ENCODE measurements at places on chromosomes 7 and 10.
A peak's percentile ranks its signal among the peaks of the same experiment; 100 is the strongest.

DNA sequence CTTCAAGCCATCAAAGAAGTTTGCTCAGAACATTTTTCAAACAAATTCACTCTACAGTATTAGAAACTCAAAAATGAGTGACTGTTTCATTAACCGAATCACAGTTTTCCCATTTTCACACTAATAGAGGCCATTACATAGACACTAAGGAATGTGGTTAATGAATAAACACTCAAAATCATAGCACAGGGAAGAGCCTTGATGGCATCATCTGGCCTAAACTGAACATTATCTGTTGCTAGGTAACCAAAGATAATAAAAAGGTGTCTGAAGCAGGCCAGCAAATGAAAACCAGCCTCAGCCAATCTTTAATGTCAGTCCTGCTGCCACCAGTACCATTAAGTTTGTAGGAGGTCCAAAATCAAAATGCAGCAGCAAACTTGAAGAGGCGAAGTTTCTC is 492.4 kb upstream of the STEAP1 start:
- DNase-seq = no peak

DNA sequence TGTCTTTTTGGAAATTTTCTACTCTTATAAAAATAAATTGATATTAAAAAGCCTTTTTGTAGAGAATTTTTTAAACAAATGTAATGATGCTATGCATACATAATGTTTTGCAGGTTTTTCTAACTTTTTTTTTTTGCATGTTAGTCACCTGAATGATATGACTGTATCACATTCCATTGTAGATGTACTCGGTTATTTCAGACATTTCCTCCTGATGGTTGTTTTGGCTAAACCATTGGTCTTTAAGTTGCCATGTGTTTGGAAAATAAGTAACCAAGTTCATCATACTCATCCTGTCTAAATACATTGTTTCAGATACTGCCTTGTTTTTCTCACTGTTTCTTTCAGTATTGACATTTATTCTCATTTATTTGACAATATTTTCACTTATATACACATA is 25.8 kb downstream of the NHLRC2 start:
- DNase-seq = no peak

DNA sequence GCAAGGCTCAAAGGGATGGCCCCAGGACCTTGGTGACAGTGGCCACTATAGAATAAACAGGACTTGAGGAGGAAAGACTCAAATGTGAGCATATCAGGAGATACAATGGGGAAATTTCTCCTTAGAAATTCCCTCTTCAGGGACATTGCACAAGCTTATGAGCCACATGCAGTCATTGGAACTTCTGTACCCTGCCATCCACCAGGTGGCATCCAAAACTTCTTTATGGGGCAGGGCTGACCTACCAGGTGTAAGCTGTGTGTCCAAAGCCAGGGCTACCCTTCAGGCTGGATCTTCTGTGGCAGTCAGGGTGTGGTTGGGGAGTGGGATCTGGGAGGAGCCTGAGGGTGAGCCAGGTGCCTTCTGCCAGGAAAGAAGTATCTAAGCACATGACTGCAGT is 36.6 kb upstream of the LRRC18 start:
- DNase-seq = peak; percentile 11

GRCh38 chr7:3152714-3153113 is 109.0 kb upstream of the CARD11 start:
- DNase-seq = no peak

DNA sequence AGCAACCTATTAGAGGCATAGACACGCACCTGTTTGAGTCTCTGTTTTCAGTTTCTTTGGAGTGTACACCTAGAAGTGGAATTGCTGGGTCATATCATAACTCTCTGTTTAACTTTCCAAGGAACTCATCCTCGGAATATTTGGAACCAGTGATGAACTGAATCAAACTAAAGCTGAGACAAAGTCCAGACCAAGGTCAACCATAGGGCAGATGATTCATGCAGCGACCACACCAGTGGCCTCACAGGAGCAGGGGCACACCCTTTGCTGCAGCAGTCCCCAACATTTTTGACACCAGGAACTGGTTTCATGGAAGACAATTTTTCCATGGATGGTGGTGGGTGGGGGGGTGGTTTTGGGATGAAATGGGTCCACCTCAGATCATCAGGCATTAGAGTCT is 4.9 kb upstream of the OPTN start:
- no peak for DNase-seq
